IMR-90 (cell line): ENCODE measurements at places on chromosomes 3 and 15. TPM values are rescaled to one million over a fixed set of nuclear protein-coding genes. Genes with fewer than 3 reads are reported as not detected.

OR5K2 gene
- not detected in 2 replicates for polyA plus RNA-seq

GOLGA8R gene
- polyA plus RNA-seq = 0.46 and 1.4 TPM in 2 replicates

CXCR6 gene
- not detected in 2 replicates for polyA plus RNA-seq

CELF6 gene
- polyA plus RNA-seq = 0.06 and 0.07 TPM in 2 replicates

CCDC13 gene
- polyA plus RNA-seq = 0.19 TPM in 2 replicates

LRTM1 gene
- not detected in 2 replicates for polyA plus RNA-seq

DLL4 gene
- 3.4 and 3.6 TPM in 2 replicates for polyA plus RNA-seq

RPL14 gene
- polyA plus RNA-seq = 461 and 492 TPM in 2 replicates

MB21D2 gene
- polyA plus RNA-seq = 13.6 and 14.6 TPM in 2 replicates
